NCI-H460 (cell line): ENCODE measurements at places on chromosomes 1 and 21. TPM values are rescaled to one million over a fixed set of nuclear protein-coding genes. Genes with fewer than 3 reads are reported as not detected.

The RNU1-1 gene
- under 0.01 TPM in 2 replicates for total RNA-seq

The CYP2J2 gene
- 0.25 TPM in 1 of 2 replicates, not detected in the other for total RNA-seq

The COQ8A gene
- 24.7 and 29.0 TPM in 2 replicates for total RNA-seq

The IGSF9 gene
- not detected in 2 replicates for total RNA-seq

The UBXN10 gene
- total RNA-seq, result not detected in 2 replicates

The CD52 gene
- total RNA-seq, result not detected in 2 replicates

The OR2T10 gene
- not detected in 2 replicates for total RNA-seq
